ENCODE measurements at places on chromosomes 5 and 9.
A peak's percentile ranks its signal among the peaks of the same experiment; 100 is the strongest.

DNA sequence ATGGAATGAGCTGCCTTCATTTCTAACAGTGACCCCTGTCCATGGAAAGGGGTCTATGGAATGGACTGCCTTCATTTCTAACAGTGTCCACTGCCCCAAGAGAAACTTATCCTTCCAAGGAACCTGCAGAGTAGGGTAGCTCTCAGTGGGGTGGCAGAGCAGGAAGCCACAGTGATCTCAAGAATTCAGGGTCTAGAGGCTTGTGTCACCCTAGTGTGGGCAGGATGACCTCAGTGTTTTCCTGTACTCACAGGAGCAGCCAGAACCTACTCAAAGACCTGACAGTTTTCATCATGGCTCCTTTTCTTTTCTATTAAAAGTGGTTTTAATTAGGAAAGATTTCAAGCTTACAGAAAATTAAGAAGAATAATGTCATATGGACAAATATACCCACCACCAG is 27.5 kb downstream of the SEC61B start:
- DNase-seq: no peak

GRCh38 chr5:149937610-149938009 is 7.0 kb downstream of the PDE6A start:
- DNase-seq: no peak

DNA sequence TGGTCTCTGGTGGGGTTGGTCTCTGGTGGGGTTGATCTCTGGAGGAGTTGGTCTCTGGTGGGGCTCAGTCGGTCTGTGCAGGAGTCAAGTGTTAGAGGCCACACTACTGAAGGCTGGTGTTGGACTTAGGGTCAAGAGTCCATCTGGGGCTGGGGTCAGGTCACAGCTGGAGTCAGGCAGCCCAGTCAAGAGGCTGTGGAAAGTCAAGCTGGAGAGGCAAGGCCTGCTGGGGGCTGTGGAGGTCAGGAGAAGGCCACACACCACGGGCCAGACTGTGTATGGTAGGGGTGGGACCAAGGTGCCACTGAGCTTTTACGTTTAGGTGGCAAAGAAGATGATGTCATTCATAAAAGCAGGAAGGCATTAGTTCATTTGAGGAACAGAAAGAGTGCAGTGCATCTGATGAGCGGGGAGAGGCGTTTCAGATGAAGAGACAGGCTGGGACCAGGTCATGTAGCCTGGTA is 16.7 kb upstream of the CD74 start:
- DNase-seq: no peak

DNA sequence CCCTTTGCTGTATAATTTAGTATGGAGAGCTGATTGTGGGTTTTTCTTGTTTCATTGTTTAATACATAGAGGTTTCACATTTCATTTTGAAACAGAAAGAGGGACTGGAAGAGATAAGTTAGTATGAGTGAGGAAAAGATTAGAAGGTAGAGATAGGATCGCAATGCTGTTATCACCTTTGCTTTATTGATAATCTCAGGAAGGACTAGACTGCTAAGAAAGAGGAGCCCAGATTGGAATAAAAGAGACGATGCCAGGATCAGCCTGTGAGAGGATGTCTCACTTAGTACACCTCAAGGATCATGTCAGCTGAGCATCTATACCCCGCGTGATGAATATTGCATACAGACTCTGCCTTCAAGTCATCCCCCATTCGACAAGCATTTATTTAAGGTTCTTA is 178.0 kb upstream of the DMAC1 start:
- no peak for DNase-seq

GRCh38 chr9:79280691-79281090 is 291.1 kb upstream of the TLE4 start:
- no peak for DNase-seq

DNA sequence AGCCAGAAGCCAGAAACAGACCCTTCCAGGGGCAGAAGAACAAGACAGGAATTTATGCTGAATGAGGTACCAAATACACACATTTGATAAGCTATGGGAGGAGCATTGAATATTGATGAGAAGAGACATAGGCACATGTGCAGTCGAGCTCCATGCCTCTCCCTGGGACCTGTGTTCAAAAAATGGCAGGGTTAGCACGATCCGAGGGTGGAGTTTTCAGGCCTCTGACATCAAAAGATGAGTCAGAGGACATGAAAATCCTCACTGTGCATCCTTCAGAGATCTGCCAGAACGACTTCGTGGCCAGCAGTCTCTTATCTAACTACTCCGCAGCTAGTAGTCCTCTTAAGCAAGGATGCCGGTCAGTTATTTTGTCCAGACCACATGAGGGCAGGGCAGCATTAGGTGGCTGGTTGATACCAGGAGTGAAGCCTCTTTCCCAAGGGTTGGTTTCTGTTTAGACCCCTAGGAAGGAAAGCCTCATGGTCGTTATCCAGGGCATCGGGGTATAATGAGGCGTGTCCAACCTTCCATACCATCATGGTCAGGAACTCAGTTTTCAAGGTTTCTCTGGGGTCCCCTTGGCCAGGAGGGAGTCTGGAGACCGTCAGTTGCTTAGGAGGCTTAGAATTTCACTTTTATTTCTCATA is 11.6 kb upstream of the CMBL start:
- DNase-seq: no peak

DNA sequence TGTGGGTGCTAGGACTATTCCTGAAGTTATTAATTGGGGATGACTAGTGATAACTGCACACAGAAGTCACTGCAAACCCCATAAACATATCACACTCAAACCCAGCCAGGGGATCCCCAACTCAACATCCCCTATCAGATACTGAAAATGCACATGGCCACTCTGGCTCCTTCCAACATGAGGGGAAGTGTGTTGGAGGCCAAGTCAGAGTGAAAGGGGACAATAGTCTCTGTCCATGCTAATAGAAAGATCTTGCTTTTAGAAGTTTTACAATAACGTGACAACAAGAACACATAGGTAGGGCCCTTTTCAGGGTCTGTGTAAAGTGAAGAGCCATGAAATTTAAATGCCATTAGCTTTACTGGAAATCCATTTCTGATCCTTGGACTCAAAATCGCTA is 98.8 kb upstream of the SEMA6A start:
- no peak for DNase-seq

- DNase-seq: peak; percentile 18
Measured at GRCh38 chr5:96893342-96893741, 17.0 kb downstream of the ERAP2 start.

- no peak for DNase-seq
Measured at GRCh38 chr9:91558879-91559278, 135.2 kb upstream of the NFIL3 start.

DNA sequence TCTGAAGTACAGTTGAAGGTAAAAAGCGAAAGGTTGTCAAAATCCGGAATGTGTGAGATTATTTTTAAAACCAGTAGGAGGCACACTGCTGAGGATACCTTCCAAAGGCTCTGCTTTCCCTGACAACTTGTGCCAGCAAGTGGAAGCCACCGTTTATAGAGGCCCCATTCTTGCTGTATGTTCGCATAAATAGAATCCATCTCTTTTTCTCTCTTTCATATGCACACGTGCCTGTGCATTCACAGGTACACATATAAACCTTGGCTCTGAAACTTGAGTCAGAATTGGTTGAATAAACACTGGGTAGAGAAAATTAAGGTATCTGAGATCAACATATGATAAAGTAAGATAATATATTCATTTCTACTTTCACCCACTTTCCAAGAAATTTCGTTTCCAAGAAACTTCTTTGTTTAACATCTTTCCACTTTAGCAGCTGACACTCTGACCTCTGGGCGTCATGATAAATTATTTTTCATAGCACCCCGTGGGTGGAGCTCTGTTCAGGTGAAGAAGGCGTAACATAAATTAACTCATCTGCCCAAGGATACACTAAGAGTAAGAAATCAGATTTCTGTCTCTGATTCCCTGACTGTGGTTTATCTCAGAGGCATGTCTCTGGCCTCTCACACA is 63.7 kb upstream of the RICTOR start:
- DNase-seq: no peak

All from activated naive CD4-positive, alpha-beta T cell treated with anti-CD3 and anti-CD28 coated beads, Interleukin-2, amount 50 U/mL, for 16 hours (primary cell).